Caudate nucleus (tissue), 63 donors: ENCODE measurements at places on chromosomes 3 and 15.

GRCh38 chr15:40495516-40495915, 24.7 kb downstream of the CHST14 start:
- no peak for DNase-seq

DNA sequence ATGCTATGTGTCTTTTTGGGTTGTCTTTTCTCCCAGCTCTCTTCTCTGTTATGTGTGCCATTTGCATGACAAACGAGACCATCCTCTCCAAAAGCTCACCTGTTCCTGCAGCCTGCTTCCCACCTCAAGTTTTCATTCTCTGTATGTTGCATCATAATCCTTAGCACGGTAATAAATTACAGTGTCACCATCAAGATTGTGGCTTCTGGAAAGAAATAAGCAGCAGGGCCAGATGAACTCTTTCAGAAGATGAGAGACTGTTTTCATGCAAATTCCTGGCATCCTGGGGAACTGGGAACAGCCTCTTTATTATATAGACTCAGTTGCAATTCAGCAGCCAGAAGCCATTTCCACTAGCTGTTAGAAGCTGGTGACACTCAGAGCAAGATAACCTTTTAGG, 436.7 kb downstream of the EPHB1 start:
- no peak for DNase-seq

DNA sequence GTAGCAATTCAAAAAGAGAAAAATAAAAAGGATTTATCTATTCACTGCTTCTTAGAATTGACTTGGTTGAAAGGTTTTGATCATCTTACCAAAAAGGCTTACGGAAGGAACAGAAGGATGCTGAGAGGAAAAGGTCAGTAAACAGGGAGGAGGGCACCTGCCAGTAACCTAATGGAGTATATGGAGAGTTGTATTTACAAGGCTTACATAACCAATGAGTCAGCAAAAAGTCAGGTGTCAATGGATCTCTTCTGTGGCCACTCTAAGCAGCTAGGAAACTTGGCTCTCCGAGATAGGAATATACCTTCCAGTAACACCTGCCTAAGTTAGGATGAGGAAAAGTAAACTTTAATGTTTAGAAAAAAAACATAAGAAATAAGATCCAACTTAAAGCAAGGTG, 80.5 kb upstream of the PLXND1 start:
- DNase-seq, result no peak

DNA sequence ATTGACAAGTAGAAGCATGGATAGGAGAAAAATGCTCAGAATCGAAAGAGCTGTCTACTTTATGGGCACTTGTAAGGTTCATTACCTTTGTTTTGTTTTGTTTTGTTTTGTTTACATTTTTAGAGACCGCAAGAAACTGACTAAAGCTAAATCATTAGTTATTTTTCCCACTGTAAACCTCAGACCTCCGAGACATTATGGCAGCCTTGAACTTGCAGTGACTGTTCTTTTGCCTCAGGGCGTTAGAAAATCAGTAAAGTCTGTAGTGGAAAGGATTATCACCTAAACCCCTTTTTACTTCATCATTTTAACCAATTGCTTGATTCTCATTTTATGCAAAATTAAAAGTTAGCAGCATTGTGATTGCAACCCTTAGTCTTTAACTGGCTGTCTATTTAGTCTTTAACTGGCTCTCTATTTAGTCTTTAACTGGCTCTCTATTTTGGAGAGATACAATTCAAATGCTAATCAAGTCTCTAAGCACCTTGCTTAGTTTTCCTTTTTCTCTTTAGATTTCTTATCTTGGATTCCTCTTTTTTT, 383.3 kb upstream of the ROBO2 start:
- no peak for DNase-seq

- no peak for DNase-seq
Observed at GRCh38 chr15:61309031-61309511, 80.0 kb upstream of the RORA start.

DNA sequence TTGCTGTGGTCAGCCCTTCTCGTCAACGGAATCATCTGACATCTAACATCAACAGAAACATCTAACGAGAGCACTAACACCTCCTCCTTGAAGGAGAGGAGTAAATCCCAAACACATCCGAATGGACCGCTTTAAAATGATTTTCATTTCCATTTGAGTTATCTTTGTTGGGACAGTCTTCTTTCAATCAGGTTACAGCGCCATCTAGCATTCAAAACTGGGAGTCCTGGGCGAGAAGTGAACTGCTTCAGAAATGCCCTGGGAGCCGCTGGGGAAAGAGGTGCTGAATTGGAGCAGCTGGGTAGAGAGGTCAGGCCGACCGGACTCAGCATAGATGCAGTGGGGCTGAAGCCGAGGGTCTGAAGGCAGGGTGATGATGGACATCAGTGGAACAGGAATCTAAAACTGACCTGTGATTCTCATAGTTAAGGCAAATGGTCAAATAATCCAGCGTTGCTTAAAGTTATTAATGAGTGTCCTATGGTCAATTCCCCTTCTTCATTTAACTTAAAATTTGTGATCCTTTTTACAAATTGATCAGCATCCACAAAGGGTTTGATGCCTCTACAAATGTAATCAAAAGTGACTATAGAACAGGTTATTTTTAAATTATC, 170.0 kb upstream of the NDN start:
- DNase-seq, result no peak
